Activated CD8-positive, alpha-beta memory T cell treated with anti-CD3 and anti-CD28 coated beads for 4 hours (primary cell): ENCODE measurements at places on chromosomes 12 and 14.

GRCh38 chr14:22822016-22822570 lies 6.9 kb upstream of the SLC7A7 start:
- no peak for DNase-seq

GRCh38 chr12:18250313-18250916 lies 10.9 kb upstream of the PIK3C2G start:
- DNase-seq, result no peak

GRCh38 chr12:71768900-71769299 lies 14.2 kb downstream of the RAB21 start:
- DNase-seq, result no peak

DNA sequence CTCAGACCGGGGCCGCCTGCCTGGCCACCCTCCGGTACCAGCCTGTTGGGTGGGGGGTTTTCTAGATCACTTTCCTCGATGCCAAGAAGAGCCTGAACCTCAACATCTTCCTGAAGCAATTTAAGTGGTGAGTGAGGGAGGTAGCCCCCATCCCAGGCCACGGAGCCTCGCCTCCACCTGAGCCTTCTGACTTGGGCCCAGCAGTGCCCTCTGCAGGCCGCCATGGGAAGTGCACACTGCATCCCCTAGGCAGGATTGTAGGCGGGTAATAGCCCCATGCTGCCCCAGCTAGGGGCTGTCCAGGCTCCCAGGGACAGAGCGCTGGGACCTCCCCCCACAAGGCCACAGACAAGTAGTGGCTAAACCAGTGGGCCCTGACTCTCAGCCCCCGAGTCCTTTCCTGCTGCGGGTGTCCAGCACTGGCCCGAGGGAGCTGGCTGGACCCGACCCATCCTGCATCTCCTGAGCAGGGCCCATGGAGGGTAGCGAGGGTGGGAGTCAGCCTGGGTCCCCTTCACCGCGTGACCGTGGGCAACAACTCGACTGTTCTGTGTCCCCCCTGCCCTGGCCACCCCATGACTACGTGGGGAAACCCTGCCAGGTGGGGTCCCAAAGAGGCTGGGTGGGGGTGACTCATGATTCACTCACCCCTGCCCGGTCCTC lies 15.3 kb upstream of the ADSS1 start:
- peak; percentile 36 for DNase-seq

DNA sequence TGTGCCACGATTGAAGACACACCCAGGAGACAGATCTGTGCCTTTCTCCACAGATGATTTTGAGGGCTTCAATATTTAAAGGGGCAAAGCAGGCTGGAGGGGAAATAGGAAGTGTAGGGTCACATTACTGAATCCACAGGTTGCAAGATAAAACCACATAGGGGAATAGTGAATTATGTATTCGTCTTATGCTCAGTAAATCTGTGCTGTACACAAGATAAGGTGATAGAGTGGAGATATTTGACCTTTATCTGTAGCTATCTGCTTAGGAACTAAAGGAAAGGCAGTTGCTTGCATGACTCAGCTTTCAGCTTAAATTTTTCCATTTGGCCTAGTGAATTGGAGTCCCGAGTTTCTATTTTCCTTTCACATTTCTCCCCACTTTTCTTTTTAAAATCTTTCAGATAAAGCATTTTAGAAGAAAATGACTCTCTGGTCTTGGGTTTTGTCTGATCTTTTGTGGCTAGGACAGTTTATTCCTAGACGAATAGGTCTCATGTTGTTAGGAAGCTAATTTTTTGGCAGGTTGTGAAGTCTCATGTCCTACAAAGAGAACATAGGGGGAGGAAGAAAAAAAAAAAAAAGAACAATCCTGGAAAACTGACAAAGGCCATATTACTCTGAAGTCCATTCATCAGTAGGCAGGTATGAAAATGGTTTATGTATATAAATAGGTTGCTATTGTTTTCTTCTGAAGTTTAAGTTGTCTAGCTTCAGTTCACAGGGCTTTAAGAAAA lies 55.4 kb downstream of the FBXO33 start:
- DNase-seq, result no peak

- no peak for DNase-seq
Measured at GRCh38 chr12:120711411-120711810, 1.2 kb downstream of the UNC119B start.

- DNase-seq, result no peak
Measured at GRCh38 chr12:91176915-91177314, 5.7 kb downstream of the DCN start.

- DNase-seq, result no peak
Measured at GRCh38 chr12:132484183-132484890, 5.6 kb upstream of the FBRSL1 start.

- no peak for DNase-seq
Measured at GRCh38 chr12:99984271-99985128, at the start of gene ANKS1B. ANKS1B (minus strand) TSS chr12:99984936; CDS start chr12:99984237, 699 bp downstream.

DNA sequence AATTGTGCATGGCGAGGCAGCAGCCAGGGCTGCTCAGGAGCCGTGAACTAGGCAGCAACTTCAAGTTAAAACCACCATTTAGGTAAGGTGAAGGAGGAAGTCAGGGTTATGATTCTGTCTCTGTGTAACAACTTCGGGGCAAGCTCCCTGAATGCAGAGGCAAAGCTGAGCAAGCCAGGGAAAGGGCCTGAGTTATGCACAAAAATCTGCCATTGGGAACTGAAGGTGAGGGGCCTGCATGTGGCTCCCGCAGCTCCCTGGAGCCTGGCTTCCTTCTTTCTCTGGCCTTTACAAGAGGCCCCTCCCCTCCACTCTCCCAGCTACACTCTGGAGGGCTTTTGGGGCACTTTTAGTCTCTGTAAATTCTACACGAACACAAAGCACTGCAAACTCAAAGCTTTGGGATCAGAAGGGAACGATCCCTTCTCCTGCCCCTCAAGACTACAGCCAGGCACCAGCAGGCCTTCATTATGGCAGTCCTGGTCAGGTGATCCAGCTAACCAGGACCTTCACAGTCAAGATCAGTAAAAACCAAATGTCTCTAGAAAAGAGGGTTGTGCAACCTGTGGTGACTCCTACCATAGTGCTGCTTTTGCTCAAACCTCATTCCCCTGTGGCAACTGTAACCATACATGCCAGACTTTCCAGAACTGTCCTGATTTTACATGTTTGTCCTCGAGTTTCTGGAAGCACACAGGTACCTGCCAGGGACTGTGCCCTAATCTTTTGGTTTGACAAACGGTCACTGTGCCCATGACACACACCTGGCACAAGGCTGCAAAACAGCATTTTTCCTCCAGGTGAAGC lies 67.2 kb upstream of the PTGR2 start:
- no peak for DNase-seq

DNA sequence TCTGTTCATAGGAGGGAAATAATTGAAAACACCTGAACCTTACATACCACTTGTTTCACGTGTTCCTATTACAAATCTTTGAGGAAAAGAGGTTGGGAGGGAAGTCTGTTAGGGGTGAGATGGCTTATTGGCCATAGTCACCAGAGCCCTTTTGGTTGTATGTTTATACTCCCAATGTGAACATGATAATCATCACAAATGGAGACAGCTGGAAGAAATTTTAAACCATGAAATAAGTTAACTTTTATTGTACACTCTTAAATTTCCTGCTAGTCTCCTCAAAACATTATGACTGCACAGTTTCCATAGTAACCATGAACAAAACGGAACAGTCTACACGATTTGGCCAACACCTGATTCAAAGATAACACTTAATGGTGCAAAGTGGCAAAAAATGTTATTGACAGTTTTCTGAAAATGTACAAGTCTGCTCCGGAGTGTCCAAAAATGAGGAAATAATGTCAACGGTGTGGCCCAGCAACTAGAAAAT lies 56.9 kb downstream of the LMNTD1 start:
- DNase-seq, result no peak
